Fibroblast of the aortic adventitia (primary cell): ENCODE measurements at places on chromosomes 12 and 14. TPM values are rescaled to one million over a fixed set of nuclear protein-coding genes. Genes with fewer than 3 reads are reported as not detected.

CCDC196 gene
- not detected in 2 replicates for total RNA-seq

VCPKMT gene
- 6.1 and 9.6 TPM in 2 replicates for total RNA-seq

GYS2 gene
- total RNA-seq = not detected in 2 replicates

HSPB8 gene
- total RNA-seq = 7.7 and 23.1 TPM in 2 replicates

- no peak for DNase-seq
Measured at GRCh38 chr14:81172353-81172752, 48.4 kb downstream of the GTF2A1 start.

DNA sequence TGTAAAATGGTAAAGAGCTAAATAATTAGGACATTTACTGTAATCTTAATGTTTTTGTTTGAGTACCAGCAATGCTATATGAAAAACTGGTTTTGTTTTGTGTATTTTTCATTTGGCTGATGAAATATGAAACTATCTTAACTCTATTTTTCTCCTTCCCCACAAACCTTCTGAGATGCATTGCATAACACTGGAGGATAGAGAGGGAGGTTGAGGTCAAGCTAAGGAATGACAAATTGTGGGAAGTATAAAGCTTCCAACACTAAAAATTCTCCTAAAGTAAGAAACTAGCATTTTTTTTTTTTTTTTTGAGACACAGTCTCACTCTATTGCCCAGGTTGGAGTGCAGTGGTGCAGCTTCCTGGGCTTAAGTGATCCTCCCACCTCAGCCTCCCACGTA is 31.5 kb upstream of the SRP54 start:
- peak; percentile 70 for DNase-seq

- peak; percentile 88 for DNase-seq
Measured at GRCh38 chr12:2311020-2311778, 258.4 kb downstream of the CACNA1C start.

DNA sequence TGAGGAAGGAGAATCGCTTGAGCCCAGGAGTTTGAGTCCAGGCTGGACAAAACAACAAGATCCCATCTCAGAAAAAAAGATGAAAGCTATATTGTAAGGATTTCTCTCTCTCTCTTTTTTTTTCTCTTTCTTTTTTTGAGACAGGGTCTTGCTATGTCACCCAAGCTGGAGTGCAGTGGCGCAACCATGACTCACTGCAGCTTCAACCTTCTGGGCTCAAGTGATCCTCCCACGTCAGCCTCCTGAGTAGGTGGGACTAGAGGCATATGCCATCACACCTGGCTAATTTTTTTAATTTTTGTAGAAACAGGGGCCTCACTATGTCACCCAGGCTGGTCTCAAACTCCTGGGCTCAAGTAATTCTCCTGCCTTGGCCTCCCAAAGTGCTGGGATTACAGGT is 5.8 kb upstream of the MRPL42 start:
- no peak for DNase-seq

GRCh38 chr12:131511391-131511802 is 199.5 kb upstream of the SFSWAP start:
- no peak for DNase-seq

DNA sequence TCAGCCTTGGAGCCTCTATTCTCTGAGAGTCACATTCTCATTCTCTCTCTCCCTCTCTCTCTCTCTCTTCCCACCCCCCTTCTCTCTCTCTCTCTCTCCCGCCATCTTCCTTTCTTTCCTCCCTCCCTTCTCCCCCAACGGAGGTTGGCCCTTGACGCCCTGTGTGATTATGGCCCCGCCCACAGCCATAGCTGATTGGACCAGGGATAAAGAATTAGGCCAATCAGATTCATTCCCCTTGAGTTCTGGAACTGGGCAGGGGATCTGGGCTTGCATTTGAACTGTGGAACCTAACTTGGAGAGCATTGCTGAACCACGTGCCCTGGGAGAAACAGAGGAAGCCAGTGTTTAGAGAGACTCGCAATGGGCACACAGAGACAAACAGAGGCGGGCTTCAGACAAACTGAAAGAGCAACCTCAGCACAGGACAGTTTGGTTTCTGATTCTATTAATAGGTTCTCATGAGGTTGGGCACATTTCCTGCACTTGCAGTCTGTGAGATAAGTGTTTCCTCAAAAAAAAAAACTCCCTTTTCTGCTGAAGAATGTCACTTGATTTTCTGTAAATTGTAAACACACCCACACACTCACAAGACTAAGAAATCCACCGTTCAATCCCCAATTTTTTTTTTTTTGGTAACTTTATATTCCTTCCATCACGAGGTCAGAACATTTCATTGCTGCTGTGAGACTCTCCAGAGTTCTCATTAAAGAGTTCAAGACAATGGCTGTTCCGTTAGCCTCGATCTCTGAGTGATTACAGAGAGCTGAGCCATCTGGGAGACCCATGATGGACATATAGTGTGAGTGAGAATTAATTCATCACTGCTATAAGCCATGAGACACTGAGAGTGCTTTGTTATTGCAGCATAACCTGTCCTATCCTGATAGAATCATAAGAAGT is 3.5 kb upstream of the P2RX7 start:
- DNase-seq = peak; percentile 69
